NCI-H1105 (cell line): ENCODE measurements at places on chromosomes 12 and 14.

DNA sequence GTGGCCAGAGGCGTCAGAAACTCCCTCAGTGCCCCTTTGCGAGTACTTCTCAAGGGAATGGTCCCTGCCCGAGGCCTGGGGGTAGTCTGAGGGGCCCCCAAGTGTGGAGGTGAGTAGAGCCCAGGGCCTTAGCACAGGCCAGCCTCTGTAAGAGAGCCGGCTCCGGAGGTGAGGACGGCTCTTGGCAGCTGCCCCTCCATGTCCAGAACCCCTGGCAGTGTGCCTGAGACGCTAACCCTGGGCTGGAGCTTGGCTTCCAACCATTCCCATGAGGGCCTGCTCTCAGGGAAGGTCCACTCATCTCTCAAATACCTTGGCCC lies 61.7 kb downstream of the PRMT8 start:
- no peak for DNase-seq

DNA sequence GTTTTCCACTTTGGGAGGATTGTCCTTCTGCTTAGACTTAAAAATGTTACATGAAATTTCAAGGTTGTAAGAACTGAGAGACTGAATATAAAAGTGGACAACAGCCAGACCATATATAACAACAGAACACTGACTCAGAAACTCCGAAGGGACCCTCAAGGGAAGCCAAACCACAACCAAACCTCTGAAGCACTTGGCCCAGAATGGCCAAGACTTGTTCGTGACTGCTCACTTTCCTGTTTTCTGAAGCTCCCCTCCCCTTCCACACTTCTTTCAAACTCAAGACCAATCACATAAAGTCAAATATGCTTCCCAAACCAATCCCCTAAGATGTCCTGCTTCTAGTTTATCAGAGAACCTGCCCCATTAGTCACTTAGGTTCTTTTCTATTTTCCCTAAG lies 13.7 kb downstream of the OR6J1 start:
- no peak for DNase-seq

DNA sequence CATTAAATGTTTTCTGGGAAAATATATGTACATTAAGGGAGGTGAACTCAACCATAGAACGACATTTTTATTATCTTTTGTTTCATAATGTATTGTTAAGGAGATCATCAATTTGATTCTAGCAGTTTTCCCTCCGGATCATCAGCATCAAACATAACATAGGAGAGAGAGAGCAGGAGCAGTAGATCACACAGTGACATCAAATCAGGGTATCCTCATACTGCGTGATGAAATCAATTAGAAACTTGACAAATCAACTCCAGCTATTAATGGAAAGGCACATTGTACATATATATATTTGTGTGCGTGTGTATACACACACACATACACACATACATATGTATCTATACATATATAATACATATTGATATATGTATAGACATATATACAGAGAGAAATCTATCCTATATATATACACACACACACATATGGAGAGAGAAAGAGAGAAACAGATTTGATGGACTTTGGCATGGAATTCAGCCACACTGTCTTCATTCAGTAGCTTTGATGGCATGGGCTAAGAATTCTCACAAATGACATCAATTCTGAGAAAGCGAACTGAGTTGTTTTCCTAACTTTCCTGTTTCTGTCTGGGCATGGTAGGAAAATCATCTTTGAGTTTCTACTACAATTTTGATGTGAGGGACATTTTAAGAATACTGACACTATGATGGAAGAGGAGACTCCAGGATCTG lies 1302.8 kb upstream of the SEL1L start:
- DNase-seq: no peak

DNA sequence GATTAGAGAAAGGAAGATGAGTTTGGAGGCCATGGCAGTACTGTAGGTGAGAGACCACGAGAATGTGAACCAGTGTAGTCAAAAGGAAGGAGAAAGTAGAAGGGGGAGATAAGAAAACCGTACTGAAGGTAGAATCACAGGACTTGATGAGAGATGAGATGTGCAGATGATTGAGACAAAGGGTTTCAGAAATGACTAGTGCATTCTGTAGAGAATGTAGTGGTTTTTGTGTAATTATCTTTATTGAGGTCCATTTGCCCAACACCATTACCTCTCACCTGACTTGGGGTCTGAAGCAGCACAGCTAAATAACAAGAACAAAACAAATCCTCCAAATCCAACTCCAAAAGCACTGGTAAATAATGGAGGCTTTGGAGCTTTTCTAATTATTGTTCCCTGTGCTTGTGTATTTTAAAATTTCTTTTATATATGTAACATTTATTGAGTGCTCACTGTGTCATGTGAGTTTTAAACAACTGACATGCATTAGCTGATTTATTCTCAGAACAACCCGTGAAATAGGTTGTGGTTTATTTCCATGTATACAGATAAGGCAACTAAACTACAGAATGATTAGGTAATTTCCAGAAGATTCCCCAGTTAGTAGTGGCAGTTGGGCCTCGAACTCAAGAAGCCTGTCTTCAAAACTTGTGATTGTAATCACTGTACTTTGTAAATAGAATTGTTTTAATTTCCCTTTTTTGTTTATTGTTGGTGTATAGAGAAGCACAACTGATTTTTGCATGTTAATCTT lies 390.0 kb downstream of the AEBP2 start:
- DNase-seq: no peak

DNA sequence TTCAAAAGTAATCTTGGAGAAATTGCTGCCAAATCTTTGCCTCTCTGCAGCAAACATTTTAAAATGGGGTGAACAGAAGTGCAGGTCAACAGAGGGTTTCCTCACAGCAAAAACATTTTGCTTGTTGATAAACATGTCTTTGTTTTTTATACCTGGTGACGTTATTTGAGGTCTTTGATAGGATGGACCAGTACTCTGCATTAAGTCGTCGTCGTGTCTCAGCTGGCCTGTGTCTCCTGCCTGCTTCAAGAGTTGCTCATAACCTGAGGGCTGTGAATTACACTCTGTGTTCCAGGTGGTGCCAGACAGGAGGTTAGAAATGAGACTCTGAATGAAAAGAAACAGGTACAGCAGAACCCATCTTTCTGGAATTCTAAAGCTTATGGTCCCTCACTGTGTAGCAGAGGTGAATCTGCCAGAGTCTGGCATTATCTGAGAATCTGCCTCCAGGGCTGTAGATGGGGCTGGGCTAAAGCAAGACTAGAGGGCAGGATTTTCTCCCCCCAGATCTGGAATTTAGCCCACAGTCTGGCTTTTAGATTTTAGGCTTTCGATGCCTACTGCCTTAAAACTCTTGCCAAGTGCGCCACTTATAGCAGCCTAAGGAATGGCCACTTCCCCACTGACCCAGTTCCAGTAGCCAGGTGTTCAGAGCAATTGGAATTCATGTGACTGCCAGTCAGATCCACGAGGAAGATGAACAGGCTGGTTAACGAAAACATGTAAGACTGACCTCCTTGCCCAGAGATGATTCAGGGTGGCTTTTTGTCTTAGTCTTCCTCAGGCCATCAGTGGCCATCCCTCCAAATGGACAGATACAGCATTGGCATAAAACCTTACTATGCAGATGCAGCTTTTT lies 161.2 kb downstream of the PRKCH start:
- no peak for DNase-seq

GRCh38 chr14:75328558-75329155 lies 50.0 kb downstream of the FOS start:
- no peak for DNase-seq

GRCh38 chr14:58954901-58955861 lies 233.3 kb upstream of the DAAM1 start:
- DNase-seq: no peak

GRCh38 chr12:16076557-16076956 lies 165.4 kb downstream of the DERA start:
- DNase-seq: peak; percentile 57

DNA sequence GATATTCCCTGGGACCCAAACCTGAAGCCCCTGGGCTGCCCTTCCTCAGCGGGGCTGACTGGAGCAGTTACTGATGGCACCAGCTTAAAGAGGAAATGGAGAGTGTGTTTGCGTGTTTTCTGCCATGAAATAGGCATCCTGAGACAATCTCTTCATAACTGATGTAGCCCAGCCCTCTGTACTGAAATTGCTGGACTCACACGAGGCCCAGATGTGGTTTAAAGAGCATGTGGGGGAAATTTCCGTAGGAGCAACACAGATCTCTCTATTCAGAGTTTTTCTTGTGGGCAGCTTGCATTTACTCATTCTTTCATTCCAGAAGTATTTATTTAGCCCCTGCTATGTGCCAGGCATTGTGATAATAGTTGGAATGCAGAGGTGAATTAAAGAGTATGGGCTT lies 782.1 kb upstream of the TBX3 start:
- DNase-seq: no peak

GRCh38 chr14:51674294-51675002 lies 22.7 kb downstream of the FRMD6 start:
- DNase-seq: no peak

DNA sequence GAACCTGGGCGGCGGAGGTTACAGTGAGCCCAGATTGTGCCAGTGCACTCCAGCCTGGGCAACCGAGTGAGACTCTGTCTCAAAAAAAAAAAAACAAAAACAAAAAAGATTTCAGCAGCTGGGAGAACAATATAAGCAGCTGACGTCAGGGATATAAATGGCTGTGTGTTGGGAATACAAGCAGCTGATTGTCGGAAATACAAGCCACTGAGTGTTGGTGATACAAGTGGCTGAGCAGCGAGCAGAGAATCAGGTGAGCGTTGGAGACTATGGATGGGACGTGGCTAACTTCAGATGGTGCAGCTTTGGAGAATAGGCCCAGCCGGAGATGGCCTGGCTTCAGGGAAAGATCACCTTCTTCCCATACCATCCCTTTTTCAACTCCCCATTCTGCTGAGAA lies 32.0 kb downstream of the PSEN1 start:
- no peak for DNase-seq

GRCh38 chr12:38919191-38919590 lies 13.8 kb upstream of the CPNE8 start:
- no peak for DNase-seq

- DNase-seq: no peak
Observed at GRCh38 chr14:62369919-62370560, 607.8 kb downstream of the SNAPC1 start.

GRCh38 chr14:21525571-21525961 lies 580 bp downstream of the SALL2 start:
- DNase-seq: no peak

GRCh38 chr12:131829356-131829747 lies 1.2 kb downstream of the MMP17 start:
- peak; percentile 3 for DNase-seq
